ENCODE measurements at places on chromosomes 1 and 21.
A peak's percentile ranks its signal among the peaks of the same experiment; 100 is the strongest.

- DNase-seq = no peak
Observed at GRCh38 chr1:222976453-222976852, 161.6 kb downstream of the DISP1 start.

GRCh38 chr1:8600336-8600735 is 217.1 kb downstream of the RERE start:
- DNase-seq = no peak

DNA sequence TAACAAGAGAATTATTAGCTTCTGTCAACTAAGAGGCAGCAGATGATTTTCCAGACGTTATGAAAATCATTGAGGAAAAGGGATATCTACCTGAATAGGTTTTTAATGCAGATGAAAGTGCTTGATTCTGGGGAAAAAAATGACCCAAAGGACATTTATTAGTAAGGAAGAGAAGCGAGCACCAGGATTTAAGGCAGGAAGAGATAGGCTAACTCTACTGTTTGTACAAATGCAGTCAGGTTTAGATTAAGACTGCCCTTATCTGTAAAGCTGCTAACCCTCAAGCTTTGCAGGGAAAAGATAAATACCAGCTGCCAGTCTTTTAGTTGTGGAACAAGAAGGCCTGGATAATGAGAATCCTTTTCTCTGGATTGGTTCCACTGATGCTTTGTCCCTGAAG is 33.0 kb upstream of the LRIG2 start:
- no peak for DNase-seq

- DNase-seq = peak; percentile 60
Observed at GRCh38 chr1:186754542-186755145, 74.1 kb upstream of the PLA2G4A start.

DNA sequence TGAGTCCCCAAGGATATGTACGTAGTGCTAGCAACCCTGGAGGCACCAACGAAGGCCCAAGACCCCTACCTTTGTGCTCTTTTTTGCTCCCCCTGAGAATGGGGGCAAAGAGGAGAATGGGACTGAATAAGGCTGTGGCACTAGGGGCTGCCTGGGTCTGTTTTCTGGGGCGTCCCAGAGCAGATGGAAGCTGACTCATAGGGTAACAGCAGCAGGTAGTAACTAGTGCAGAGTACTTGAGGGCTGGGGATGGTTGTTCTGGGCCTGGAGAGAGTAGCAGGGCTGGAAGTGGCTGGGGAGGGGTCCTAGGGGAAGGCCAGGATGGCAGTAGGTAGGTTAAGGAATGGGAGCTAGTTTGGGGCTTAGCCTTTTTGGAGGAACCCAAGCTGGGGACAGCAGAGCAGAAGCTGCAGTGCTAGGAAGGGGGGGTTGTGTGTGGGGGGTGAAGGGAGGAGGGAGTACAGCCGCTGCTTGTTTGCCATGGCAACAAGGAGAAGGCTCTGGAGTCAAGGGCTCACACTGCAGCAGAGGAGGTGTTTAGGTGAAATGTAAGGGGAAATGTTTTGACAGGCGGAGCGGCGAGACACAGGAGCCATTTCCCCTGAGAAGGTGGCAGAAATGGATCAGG is 1.8 kb downstream of the NCDN start:
- DNase-seq = no peak

GRCh38 chr1:179743679-179744400 is 749 bp downstream of the FAM163A start:
- DNase-seq = no peak

- DNase-seq = no peak
Observed at GRCh38 chr1:36448530-36449056, 1.7 kb downstream of the OSCP1 start.

DNA sequence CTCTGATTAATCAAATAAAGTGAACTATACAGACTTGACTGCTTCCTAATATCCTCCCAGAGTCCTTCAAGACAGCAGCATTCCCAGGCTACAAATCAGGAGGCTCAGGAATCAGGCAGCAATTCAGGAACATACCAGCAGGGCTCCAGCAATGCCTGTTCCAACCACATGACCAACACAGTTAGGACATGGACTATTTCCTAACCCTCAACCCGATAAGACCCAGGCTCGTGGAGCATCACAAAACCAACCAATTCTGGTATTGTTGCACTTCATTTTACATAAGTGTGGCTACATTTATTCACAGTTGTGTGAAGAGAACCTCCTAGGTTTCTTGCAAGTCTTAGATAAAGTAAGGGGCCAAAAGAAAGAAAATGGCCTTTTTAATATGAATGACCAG is 546.2 kb upstream of the ADGRL2 start:
- DNase-seq = peak; percentile 19
